BJ (cell line): ENCODE measurements at places on chromosomes 12 and 14.

GRCh38 chr12:122452701-122453285 is 30.3 kb upstream of the CLIP1 start:
- no peak for DNase-seq

GRCh38 chr14:92649934-92650545 is 98.4 kb downstream of the LGMN start:
- no peak for DNase-seq

GRCh38 chr12:31474751-31475150 is 116.2 kb downstream of the DENND5B start:
- DNase-seq = no peak

DNA sequence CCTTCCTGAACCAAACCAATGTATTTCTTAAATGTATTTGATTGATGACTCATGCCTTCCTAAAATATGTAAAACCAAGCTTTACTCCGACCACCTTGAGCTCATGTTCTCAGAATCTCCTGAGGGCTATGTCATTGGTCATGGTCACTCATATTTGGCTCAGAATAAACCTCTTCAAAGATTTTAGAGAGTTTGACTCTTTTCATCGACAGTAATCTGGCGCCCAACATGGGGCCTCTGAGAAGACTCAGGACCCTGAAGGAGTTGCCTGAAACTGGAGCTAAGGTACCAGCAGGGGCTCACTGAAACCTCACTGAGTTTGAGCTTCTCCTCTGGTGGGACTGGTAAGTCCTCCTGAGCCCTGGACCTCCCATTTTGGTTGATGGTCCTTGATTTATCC is 17.2 kb upstream of the PSMC1 start:
- no peak for DNase-seq

GRCh38 chr14:40909906-40910305 is 696.8 kb upstream of the LRFN5 start:
- no peak for DNase-seq

GRCh38 chr12:93108985-93109384 is 179.9 kb upstream of the EEA1 start:
- no peak for DNase-seq

GRCh38 chr12:25124493-25124892 is 70.5 kb downstream of the DNAI7 start:
- no peak for DNase-seq

- no peak for DNase-seq
Measured at GRCh38 chr14:88765130-88765529, 27.6 kb downstream of the EML5 start.

GRCh38 chr12:27733052-27733656 is 22.5 kb downstream of the MRPS35 start:
- no peak for DNase-seq

GRCh38 chr12:51186465-51187085 is 13.6 kb upstream of the TFCP2 start:
- no peak for DNase-seq

GRCh38 chr14:20415782-20416206 is 2.5 kb upstream of the TEP1 start:
- DNase-seq = no peak

DNA sequence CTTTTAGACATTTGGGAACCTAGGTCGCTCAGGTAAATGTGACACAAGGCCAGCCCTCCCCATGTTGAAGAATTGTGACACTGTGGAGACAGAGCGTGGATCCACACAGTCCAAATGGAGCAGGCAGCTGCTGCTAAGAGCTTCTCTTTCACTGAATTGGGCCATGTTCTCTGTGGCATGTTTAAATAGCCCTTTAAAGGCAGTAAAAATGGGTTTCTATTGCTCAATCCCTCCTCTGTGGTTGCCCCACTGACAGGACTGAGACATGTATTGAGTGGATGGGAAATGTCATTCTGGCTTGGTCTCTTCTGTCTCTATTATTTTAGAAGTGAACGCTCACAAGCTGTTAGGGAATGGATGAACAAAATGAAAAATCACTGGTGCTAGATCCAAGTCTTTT is 84.0 kb upstream of the PRICKLE1 start:
- no peak for DNase-seq

- peak; percentile 77 for DNase-seq
Measured at GRCh38 chr14:71242237-71242748, 335.0 kb downstream of the PCNX1 start.

DNA sequence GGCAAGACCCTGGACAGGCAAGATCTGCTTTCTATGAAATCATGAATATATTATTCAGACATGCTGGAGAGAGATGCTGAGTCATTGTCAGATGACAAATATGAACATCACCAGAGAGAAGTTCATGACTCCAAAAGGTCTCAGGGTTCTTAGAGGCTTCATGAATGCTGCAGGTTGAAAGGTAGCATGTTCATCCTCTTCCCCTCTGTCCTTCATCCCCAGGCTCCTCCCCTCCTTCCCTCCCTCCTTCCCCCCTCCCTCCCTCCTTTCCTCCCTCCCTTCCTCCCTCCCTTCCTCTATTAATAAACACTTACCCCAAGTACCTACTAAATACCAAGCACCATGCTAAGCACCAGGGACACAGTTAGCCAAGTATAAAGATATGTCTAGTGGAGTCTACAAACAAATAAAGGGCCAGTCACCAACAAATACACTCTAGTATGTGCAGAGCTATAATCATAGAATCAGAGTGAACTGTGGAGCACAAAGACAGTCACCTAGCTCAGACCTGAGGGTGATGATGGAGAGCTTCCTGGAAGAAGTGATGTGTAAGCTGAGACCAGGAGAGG is 46.2 kb downstream of the RPH3A start:
- DNase-seq = no peak

DNA sequence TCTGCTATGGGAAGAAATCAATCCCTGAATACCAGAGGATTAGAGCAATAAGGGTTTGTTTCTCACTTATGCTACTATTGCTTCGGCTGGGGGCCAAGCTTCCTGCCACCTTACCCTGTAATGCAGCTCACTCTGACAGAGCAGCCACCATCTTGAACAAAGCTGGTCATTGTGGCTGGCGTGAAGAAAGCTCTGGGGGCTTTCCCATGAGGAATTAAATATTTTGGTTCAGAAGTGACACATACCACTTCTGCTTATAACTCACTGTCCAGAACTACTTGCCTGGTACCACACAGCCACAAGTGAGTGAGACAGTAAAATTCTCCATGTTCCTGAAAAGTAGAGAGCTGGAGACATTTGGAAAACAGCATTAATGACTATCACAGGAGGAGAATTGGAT is 82.6 kb downstream of the GALNT8 start:
- DNase-seq = no peak

DNA sequence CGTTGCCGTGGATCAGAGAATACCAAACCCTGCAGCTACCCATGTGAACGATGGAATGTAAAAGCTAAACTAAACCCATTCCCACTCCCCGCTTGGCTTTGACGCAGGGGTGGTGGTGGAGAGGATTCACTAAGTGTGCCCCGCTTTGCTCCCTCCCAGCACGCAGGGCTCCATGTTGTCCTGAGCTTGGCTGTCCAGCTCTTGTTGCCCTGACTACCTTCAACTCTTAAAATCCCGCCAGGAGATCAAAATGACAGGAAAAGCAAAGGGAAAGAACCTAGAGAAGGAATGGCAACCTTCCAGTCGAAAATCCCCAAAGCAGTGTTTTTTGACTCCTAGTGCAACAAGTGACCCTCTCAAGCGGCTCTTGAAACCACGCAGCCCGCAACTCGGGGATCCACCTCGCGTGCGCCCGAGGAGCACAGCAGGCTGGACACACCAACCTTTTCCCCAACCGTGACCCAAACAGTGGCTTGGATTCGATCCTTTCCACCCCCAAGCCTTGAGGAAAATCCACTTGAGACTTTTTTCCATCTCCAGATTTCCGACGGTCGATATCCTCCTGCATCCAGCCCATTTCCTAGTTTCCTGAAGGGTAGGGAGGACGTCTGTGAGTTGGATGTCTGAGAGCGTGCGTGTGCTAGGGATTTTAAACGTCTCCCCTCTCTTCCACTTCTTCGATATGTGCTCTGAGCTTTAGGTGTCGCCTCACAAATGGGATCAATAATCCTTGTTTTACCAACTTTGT is 1.4 kb downstream of the SYT10 start:
- DNase-seq = no peak

GRCh38 chr14:104523546-104523935 is 56.0 kb upstream of the C14orf180 start:
- DNase-seq = no peak

DNA sequence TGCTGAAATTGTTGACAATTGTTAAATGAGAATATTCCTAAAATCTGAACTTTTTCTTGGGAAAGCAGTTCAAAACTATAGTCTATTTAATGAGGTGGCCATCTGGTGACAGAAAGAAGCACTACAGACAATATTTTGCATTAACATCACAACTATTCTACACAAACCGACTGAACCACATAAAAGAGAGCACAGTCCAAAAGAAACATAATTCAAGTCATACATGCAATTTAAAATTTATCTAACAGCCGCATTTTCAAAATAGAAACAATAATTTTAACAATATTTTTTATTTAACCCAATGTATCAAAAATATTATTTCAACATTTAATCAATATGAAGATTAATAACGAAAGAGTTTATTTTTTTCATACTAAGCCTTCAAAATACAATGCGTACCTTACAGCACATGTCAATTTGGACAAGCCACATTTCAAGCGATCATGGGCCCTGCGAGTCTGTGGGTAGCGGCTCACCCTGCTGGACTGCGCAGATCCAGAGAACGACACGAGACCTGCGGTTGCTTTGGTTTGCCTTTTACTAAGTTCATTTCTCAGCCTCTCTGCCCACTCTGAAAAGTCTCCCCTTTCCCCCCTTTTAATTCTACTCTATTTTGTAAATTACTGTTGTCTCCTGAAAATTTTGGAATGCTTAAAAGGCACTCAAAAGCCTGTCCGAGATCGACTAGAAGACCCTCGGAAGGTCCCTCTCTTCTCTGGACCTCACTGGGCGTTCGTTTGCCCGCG is 947 bp upstream of the LRRC9 start:
- DNase-seq = no peak

- DNase-seq = no peak
Measured at GRCh38 chr14:97293659-97294058, 496.5 kb downstream of the VRK1 start.
